NCI-H2081 treated with DMSO at 0.1 percent for 48 hours (cell line): ENCODE measurements at places on chromosomes 12 and 14.

DNA sequence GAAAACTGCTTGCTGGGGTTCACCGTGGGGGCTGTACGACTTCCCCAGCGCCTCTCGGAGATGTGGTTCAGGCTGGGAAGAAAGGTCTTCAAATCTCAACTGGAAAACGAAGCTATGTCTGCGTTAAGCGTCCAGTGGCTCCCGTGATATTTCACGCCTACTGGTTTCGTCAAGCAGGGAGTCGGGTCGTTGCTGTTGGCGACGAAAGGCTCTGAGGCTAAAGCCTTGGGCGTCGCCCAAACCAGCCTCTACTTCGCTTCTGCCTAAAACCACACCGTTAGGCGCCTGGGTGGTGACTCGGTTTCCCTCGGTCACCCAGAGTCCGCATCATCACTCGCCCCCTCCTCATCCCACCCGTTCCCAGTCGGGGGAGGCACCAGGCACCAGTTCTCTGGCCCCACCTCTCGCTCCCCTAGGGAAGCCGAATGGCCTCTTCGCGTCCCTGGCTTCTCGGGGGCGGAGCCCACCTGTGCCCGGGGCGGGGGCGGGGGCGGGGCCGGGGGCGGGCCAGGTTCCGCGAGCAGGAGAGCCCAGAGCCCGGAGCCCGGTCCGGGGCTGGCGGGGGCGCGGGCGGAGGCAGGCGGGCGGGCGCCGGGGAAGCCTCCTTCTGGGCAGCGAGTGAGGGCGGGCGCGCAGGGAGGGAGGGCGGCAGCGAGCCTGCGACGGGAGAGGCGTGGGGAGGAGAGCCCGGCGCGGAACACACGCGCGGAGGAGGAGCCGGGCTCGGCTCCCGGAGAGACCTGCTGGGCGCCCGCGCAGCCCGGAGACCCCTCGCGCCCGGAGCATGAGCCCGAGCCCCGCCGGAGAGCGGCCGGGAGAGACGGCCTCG is at the start of gene B4GALNT3:
Gene B4GALNT3, plus strand, starts transcription at position 510 of the 829 bp plus-strand sequence. CDS start 438 bp downstream, outside the sequence.
- no peak for DNase-seq

GRCh38 chr14:103549361-103550311 is 12.8 kb downstream of the BAG5 start:
- no peak for DNase-seq

- DNase-seq: no peak
Measured at GRCh38 chr12:23424685-23425084, 524.8 kb downstream of the SOX5 start.

GRCh38 chr12:25376407-25376806 is 125.7 kb upstream of the KRAS start:
- no peak for DNase-seq

DNA sequence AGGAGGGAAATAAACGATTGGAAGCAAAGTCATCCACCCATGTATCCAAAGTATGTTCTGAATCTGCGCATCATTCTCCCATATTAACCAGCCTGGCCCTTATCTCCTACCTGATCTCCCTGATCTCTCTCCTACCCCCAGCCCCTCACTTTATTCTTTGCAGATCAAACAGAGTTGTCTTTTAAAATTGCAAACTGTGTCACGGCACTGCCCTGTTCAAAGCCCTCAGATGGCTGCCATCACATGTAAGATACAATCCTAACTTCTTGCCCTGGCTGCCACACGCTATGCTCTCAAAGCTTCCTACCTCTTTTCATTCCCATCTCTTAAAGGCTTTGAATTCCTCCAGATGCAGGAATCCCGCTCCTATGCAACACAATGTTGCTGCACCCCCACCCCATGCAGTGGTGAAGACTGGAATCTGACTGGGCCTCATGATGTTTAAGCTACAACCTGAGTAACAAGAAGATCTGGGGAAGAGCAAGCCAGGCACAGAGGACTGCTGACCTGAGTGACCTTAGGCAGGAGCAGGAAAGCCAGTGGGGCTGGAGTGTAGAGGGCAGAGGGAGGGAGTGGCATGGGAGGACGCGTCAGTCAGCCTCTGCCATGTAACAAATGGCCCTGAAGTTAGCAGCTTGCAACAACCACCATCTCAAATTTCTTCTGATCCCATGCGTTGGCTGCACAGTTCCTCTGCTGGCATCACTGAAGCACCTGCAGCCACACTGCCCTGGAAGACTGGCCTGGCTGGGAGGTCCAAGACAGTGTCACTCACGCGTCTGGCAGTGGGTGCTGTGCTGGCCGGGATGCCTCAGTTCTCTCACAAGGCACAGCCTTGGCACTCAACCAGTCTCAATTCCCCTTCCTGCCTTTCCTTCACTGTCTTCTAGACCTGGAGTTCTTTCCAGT is 382.8 kb downstream of the BCL11B start:
- no peak for DNase-seq

DNA sequence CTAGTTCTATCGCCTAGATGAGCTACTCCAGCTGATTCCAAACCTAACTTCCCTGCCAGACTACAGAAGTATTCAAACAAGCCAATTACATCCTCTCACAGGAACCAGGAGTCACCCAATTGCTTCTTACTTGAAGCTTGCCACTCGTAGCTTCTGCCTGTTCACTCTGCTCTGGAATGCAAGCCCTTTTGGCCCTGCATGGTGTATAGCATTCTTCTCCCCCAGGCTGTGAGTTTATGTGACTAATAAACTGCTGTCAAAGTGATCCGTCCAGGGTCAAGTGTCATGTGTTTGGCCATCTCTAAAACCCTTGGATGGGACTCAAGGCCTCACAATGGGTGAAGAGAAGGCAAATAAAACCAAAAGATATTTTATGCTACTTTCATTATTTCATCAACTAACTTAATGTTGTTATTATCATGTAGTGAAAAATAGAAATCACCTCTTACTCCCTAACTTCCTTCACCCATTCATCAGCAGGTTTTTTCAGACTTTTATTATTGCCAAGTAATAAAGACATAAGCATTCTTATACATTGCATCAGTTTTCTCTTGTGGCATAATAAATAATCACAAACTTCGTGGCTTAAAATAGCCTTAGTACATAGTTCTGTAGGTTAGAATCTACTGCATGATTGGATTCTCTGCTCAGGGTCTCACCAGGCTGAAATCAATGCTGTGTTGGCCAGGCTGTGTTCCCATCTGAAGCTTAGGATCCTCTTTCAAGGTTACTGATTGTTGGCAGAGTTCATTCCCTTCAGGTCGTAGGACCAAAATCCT is 1981.7 kb upstream of the FLRT2 start:
- no peak for DNase-seq

DNA sequence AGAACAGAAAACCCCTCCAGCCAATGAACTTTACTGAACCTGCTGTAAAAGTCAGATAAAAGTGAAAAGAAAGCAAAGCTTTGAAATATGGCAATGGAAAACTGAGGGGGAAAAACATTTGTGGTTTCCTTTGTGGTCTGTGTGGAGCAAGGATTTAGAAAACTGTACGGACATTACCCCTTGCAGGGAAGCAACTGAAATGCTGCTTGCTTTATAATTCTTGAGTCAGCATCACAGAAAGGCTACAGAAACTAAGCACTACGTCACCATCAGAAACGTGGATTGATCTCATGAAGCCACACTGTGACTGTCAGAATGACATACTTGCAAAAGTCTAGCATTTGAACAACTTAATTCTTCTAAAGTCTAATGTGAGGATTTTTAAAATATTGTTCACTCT is 2.4 kb upstream of the KCNC2 start:
- DNase-seq: no peak

GRCh38 chr12:120376416-120376815 is 7.5 kb upstream of the MSI1 start:
- DNase-seq: no peak

DNA sequence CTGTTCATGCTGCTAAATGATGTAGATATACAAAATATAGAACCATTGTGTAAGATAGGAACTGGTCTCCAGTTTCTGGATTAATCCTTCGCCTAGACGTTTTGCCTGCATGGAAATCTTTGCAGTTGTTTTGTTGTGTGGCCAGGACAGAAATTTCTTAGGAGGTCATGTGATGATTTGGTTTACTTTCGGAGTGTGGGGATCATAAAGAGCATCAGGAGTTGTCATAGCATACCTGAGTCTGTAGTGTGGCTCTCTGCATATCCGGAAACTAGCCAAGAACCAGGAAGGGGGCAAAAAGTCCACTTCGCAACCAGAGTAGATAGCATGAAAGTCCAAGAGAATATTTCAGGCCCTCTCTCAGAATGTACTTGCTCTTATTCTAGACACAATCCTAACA is 3.1 kb downstream of the SAMD4A start:
- DNase-seq: no peak

- no peak for DNase-seq
Measured at GRCh38 chr12:28212182-28212581, 21.9 kb downstream of the CCDC91 start.

GRCh38 chr12:19482036-19482435 is 42.7 kb downstream of the AEBP2 start:
- no peak for DNase-seq

DNA sequence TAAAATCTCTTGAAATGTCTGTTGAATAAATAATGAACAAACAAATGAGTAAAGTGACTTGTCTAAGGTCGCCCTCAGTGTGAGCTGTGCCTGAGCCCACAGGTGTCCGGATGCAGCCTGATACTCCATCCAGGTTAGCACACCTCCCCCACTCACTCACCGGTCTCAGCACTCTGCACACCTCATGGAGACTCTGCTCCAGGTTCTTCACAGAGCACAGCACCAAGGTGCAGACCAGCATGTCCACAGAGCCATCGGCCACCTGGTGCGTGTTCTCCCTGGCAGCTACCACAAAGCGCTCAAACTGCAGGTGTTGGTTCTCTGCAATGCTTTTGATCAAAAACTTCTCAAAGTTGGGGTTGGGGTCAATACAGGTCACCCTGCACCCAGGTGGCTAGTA is 4.1 kb upstream of the KRT7 start:
- DNase-seq: no peak

- no peak for DNase-seq
Measured at GRCh38 chr14:102738373-102739189, 38.7 kb upstream of the TRAF3 start.

DNA sequence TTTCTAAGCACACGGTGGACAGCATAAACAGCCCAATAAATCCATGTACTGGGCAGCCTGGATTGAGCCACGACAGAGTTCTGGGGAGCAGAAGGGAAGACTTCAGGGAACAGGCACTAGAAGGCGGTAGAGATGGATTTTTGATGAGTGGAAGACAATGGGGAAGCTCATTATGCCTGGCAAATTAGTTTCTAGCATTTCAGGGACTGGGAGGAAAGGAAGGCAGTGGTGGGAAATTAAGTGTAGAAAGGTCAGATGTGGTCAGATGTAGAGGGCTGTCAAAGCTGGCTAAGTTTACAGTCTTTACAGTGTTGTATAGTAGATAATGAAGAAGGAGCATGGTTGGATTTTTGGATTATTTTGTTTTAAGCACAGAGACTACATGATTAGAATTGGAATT is 9.2 kb downstream of the EGLN3 start:
- DNase-seq: no peak

- no peak for DNase-seq
Measured at GRCh38 chr12:104738331-104738730, 219.8 kb downstream of the SLC41A2 start.

DNA sequence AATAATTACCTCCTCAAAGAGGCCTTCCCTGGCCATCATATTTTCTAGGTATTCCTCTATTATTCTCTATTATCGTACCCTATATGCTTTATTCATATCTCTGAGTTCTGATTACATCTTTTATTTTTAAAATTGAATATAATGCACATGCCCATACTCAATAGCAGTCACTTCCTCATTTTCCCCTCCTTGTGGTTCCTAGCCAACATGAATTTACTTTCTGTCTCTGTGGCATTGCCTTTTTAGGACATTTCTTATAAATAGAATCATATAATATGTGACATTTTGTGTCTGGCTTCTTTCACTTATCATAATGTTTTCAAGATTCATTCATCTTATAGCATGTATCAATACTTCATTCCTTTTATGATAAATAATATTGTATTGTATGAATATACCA is 74.4 kb upstream of the TRHDE start:
- no peak for DNase-seq

GRCh38 chr12:75994069-75994740 is 37.4 kb downstream of the PHLDA1 start:
- DNase-seq: no peak

DNA sequence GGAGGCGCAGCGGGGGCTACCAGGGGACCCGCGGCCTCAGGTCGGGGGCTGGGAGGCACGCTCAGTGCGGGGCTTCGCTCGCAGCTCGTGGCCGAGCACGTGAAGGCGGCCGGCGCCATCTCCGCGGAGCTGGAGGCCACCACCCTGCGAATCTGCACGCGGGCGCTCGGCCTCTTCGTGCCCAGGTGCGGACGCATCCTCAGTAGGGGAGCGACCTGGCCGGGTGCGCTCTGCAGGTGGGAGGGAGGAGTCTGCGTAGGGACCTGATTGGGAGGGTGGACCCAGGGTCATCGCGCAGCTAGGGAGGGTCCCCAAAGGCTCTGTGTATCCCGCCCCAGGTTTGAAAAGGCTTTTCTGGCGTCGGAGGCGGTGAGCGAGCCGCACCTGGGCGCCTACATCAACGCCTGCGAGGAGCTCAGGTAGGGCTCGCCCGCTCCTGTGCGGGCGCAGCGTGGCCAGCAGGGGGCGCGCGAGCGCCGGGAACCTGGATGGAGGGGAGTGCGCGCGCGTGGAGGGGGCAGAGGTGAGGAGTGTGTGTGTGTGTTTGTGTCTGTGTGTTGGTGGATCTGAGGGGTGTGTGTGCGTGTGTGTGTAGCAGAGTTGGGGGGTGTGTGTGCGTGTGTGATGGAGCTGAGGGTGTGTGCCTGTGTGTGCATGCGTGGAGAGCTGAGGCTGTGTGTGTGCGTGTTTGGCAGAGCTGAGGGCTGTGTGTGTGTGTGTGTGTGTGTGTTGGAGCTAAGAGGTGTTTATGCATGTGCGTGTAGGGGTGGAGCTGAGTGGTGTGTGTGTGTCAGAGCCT is 10.3 kb downstream of the EXOC3L4 start:
- no peak for DNase-seq

GRCh38 chr14:74645244-74645643 is 33.2 kb upstream of the LTBP2 start:
- no peak for DNase-seq

- DNase-seq: no peak
Measured at GRCh38 chr12:8689681-8690080, 8.1 kb upstream of the RIMKLB start.

- no peak for DNase-seq
Measured at GRCh38 chr14:80522936-80523335, 311.6 kb upstream of the DIO2 start.

DNA sequence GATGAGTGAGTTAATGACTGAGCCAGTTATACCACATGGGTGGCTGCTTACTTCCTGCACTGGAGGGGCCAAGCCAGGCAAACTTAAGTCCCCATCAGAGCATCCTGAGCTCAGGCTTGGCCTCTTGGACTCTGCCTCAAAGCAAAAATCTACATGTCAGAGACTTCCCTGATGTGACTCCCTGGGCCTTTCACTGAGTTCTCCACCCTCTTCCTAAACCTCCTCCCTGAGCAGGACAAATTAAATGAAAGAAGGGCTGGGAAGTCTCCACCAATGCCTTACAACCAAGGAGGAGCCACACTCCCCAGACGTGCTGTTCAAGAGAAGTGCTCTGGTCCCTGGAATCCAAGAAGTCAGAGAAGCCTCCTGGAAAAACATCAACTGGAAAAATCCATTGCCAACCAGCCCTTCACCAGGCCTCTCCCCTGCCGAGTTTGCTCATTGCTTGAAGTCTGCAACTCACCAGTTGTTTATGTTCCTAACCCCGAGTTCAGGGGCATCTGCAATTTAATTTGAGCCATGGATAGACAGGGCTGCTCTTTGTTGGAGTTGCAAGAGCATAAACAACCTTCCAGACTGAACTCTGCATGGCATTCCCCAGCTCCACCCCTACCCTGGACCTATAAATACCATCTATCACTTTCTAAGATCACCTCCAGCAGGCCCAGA is 160.5 kb downstream of the ANO2 start:
- no peak for DNase-seq

- DNase-seq: no peak
Measured at GRCh38 chr12:125312471-125312870, 247.2 kb downstream of the AACS start.
